Thoracic aorta (tissue), 2 donors: ENCODE measurements at places on chromosomes 5 and 9. TPM values are rescaled to one million over a fixed set of nuclear protein-coding genes. Genes with fewer than 3 reads are reported as not detected.

The LCN9 gene
- total RNA-seq, result not detected

DNA sequence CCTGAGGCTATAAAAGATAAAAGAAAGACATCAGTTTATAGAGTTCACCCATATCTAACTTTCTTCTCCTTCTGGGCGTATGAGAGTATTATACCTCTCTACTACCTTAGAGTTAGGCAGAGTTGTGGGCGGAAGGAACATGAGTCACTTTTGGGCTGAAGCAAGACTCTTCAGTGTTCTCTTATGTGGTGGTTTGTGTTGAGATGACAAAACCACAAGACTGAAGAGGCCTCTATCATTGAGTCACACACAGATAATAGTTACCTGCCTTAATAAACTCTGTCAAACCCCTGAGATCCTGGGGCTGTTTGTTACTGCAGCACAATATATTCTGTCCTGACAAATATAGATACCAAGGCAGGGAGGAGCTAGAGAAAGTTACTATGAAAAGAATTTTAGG lies 184.2 kb downstream of the EFNA5 start:
- H3K4me3 ChIP-seq, result no peak overlapping the region
- DNase-seq, result no peak
- H3K36me3 ChIP-seq, result no peaks in the 10 kb centered on the region
- no peaks in the 10 kb centered on the region for H3K27me3 ChIP-seq
- no peak overlapping the region for H3K27ac ChIP-seq

The CTXN3 gene
- total RNA-seq, result not detected

GRCh38 chr5:13478831-13479465 lies 465.5 kb downstream of the DNAH5 start:
- DNase-seq, result no peak
- no peak overlapping the region for H3K4me3 ChIP-seq
- H3K27ac ChIP-seq, result no peak overlapping the region
- H3K4me1 ChIP-seq, result no peaks in the 10 kb centered on the region
- H3K36me3 ChIP-seq, result no peaks in the 10 kb centered on the region

The NR6A1 gene
- total RNA-seq, result 4.6 TPM

GRCh38 chr9:20043035-20043434 lies 254.2 kb upstream of the SLC24A2 start:
- no peaks in the 10 kb centered on the region for H3K4me1 ChIP-seq
- H3K27ac ChIP-seq, result no peak overlapping the region
- H3K36me3 ChIP-seq, result no peaks in the 10 kb centered on the region
- H3K27me3 ChIP-seq, result no peaks in the 10 kb centered on the region

The FABP6 gene
- not detected for total RNA-seq

The MZB1 gene
- not detected for total RNA-seq

DNA sequence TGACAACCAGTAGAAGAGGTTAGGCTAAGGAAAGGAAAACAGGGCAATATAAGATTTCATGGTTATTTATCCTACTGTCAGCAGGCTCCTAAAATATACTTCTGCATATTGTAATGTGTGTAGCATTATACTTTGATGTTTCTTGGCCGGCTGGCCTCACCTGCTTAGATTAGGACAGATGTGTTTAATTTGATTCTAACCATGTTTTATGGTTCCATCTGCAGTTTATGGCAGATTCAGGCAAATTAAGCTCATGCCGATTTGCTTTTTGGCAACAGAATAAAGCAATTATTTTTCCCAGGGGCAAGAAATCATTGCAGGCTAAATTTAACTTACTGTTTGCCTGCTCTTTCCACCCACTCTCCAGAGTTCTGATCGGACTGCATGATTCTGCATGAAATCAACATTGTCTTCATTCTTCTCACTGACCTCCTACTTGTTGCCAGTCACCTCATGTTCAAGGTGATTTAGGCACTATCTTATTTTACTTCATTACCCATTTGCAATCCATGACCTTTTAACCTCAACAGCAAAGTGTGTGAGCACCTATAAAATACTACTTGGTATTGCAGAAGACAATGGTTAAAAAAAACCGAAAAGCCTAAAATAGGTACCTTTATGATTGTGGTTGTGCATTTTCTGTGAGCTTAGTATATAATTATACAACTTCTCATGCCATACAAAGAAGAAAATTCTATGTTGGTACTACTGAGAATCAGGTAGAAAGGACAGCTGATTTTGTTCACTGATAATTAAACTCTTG lies 125.2 kb downstream of the EDIL3 start:
- no peaks in the 10 kb centered on the region for H3K4me1 ChIP-seq
- no peaks in the 10 kb centered on the region for H3K27me3 ChIP-seq
- H3K27ac ChIP-seq, result no peak overlapping the region
- H3K4me3 ChIP-seq, result no peak overlapping the region
- DNase-seq, result no peak

The MEIKIN gene
- total RNA-seq, result not detected

DNA sequence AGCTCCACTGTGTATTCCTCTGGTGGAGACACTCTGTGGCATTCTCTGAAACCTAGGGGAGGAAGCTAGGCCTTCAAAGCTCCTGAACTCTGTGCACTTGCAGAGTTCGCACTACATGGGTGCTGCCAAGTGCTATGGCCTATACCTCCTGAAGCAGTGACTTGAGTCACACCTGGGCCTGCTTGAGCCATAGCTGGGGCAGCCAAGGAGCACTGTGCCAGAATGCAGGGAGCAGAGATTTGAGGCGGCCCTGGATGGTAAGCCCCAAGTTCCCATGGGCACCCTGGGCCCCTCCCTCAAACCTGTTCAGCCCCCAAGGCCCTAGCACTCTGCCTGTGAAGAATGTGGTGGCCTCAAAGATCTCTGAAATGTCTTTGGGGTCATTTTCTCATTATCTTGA lies 212.9 kb downstream of the SPATA31A6 start:
- no peaks in the 10 kb centered on the region for H3K36me3 ChIP-seq
- no peak for DNase-seq
- no peaks in the 10 kb centered on the region for H3K27me3 ChIP-seq
- no peak overlapping the region for H3K4me3 ChIP-seq
- H3K4me1 ChIP-seq, result no peaks in the 10 kb centered on the region
- H3K27ac ChIP-seq, result peak overlapping the region; percentile 61

DNA sequence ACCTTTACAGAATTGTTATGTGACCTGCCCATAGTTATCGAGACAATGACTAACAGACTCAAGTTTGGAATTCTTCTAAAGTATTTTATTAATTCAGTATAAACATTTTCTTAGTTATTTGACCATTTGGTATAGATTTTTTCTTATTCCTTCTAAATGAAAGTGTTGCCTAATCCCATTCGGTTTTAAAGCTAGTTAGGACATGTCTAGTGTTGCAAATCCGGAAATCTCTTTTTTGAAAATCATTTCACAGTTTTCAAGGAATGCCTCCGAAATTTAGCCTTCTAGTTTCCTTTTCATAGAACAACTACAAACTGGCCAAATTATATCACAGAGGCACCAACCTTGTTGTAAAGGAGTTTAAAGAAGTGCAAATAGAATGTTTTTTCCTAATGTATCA lies 171.8 kb downstream of the XRCC4 start:
- DNase-seq, result no peak
- H3K4me3 ChIP-seq, result no peak overlapping the region
- H3K27ac ChIP-seq, result no peak overlapping the region
- H3K27me3 ChIP-seq, result no peaks in the 10 kb centered on the region
- no peaks in the 10 kb centered on the region for H3K4me1 ChIP-seq
- H3K36me3 ChIP-seq, result no peaks in the 10 kb centered on the region
